COLO829 (cell line): ENCODE measurements at places on chromosomes 4 and X.

DNA sequence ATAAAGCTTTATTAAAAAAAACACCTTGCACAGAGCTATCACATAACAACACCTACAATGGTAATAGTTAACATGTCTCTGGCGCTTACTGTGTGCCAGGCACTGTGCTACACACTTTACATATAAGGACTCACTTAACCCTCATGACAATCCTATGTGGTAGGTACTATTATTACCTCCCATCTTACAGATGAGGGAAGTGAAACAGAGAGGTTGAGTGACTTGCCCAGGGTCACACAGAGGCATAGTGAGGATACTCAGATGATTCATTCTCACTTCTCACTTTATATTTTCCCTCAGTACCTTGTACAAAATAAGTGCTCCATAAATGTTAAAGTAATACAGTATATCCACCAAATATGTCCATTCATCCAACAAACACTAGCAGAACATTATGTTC, 43.4 kb upstream of the IQSEC2 start:
- DNase-seq, result no peak

- no peak for DNase-seq
Measured at GRCh38 chrX:152480269-152481212, 29.4 kb upstream of the GABRA3 start.

GRCh38 chr4:129672941-129673340, 577.0 kb downstream of the C4orf33 start:
- no peak for DNase-seq

GRCh38 chrX:34546366-34546765, 110.7 kb downstream of the TMEM47 start:
- no peak for DNase-seq

- DNase-seq, result peak; percentile 78
Measured at GRCh38 chr4:14856062-14856933, 146.0 kb upstream of the CPEB2 start.

DNA sequence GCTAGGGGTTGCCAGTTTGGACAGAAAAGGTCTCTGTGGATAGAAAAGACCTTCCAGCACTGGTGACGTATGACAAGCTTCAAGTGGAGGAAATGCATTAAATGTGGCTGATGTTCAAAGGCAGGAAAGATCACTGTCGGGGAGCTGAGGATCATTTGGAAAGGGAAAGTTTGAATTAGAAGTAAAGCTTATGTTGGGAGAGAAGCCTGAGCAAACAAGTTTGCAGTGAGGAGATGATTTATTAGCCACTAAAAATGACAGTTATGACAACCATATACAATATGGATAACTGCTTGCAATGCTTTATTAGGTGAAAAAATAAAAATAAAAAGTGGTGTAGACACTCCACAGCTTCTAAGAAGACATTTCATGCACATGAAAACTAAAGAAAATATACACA, 135.3 kb upstream of the HS3ST1 start:
- DNase-seq, result no peak

- peak; percentile 15 for DNase-seq
Measured at GRCh38 chr4:58602022-58602421, 1491.8 kb upstream of the IGFBP7 start.

DNA sequence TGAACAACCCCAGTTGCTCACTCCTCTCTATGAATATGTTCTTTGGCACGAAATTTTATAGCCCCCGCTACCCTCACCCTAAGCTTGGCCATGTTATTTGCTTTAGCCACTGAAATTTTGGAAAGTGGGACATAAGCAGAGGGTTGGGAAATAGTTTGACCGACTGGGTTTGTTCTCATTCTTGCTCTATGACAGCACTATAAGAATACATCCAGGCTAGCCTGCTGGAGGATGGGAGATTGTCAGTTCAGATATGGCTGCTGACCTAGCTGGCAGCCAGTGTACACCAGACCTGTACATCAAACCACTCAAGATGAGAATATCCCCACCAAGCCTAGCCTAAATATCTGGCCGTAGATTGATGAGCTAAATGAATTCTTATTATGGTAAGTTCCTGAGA, 298.1 kb downstream of the PDGFC start:
- no peak for DNase-seq

DNA sequence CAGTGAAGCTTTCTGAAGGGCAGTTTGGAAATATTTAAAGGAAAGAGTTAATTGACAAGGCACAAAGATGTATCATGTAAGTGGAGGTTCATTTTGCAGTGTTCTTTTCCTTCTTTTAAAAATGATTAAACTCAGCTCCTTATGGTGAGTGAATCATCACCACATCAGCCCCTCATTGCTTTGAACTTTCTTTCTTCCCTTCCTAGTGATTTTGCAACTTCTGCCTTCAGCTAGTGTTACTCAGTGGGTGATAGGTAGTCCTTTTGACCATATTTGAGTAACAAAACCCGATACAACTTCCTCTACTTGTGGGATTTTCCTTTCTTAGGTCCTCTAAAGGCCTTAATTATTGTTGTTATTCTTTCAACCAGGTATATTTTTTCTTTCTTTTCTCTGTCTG, 8.2 kb downstream of the ZCCHC4 start:
- peak; percentile 36 for DNase-seq

GRCh38 chrX:120377179-120377578, 15.3 kb downstream of the ATP1B4 start:
- DNase-seq, result no peak

DNA sequence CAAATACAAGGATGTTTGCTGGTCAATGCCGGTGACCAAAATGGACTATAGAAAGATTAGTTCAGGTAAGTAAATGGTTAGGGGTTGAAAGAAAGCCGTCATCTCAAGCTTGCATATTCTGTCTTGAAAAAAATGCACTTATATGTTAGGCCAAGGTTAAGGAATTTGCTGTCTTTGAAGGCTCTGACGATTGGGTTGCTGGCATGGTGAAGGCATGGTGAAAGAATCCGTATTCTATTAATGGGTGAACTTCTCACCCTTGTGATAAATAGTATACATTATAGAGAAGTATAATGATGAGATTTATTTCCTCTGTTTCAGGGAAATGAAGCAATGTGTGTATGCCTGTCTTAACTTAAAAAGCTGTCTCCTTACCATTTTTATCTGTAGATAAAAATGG, 132.6 kb downstream of the ADGRL3 start:
- DNase-seq, result peak; percentile 8
